ENCODE measurements at places on chromosomes 3 and 15. TPM values are rescaled to one million over a fixed set of nuclear protein-coding genes. Genes with fewer than 3 reads are reported as not detected.

Gene PDHB
- total RNA-seq, result 36.2 TPM

Gene UNC13C
- total RNA-seq, result under 0.01 TPM

Gene STRA6
- 3.5 TPM for total RNA-seq

Gene RHOV
- total RNA-seq, result 6.2 TPM

Gene AADACL2
- total RNA-seq, result not detected

Gene SRGAP3
- 11.3 TPM for total RNA-seq

Gene BCL2A1
- total RNA-seq, result not detected

Gene CMTM6
- 123 TPM for total RNA-seq
